Endodermal cell (in vitro differentiated cells): ENCODE measurements at places on chromosomes 5 and 9. TPM values are rescaled to one million over a fixed set of nuclear protein-coding genes. Genes with fewer than 3 reads are reported as not detected.

- no peak for DNase-seq
These were observed 520 bp upstream of the DHFR start for GRCh38 chr5:80655231-80655774.

DNA sequence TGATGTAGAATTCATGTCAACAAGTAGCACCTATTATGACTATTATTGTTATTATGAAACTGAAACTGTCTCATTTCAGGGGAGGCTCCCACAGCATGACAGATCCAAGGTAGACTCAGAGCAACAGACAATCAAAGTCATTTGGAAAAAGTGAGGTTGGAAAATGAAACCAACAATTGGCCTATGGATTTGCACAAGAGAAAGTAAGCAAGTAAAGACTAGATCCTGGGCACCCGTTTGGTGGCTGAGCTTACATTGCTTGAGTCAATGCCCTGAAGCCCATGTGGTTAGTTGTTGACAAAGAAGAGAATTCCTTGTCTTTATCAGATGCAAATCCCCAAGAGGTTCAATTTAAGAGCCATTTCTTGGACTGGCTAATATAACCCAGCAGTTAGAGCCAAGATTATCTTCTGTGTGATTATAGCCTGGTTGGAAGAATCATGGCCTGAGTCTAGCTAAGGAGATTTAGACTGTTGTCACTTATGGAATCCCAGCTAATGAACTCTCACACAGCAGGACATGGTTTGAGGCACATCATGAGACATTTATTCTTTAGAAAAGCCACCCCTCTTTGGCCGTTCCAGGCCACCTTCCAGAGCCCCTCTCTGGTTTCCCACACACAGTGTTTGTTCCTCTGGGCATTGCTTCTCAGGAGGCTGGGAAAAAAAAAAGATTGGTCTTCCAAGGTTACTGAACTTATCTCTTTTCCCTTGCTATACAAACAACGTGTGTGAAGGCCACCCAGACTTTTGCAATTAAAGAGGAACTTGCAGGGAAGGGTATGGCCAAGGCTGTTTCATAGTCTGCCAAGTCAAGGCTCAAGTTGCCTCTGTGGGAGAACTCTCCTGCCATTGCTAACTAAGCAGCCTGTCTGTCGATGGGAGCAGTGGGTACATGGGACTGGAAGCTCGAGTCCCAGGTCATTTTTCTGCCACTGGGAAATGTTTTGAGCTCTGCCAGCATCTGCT is 399.5 kb downstream of the ENC1 start:
- DNase-seq: peak; percentile 57

Gene FOXD4L5
- total RNA-seq: 0.15 TPM in 1 of 3 replicates, not detected in the others

DNA sequence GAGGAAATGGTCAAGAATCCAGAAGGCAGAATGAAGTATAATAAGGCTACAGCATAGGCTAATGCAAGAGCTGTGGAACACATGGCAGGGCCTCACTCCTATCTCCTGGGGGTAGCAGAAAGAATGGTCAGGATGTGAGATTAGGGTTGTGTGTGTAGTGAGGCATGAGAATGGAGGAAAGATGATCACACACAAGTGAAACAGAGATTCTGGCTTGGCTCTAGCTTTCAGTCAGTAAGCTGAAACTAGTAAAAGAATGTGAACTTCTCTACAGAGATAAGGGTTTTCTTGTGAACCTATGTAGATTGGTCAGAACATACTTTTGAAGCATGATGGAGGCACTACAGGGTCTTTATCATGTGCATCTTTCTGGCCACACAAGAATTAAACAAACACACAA is 298.8 kb downstream of the ASTN2 start:
- DNase-seq: no peak

Gene TMEM252
- total RNA-seq: not detected in 3 replicates

DNA sequence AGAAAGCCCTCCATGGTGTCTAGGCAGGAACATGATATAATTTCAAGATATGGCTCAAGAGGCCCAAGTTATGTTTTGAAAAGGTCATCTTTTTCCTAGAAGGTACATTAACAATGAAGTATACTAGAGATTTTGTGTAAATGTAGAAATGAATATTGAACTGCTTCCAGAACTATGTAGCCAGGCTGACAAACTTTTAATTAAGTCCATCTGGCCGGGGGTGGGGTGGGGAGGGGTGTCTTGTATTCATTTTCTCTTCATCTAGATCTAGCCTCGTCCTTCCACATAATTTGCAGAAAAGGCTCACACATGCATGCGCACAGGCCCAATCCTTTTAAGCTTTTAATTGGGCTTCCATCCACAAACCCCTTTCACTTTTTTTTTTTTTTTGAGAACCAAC is 323.3 kb downstream of the ARL15 start:
- no peak for DNase-seq

GRCh38 chr5:146788898-146789297 is 89.7 kb downstream of the PPP2R2B start:
- peak; percentile 78 for DNase-seq

Gene SPINK6
- not detected in 2 replicates for total RNA-seq

Gene LCN2
- total RNA-seq: not detected in 3 replicates

Gene PCDHB13
- total RNA-seq: 2.9 and 3.3 TPM in 2 replicates

- DNase-seq: no peak
These were observed 460.8 kb downstream of the TAF11L14 start for GRCh38 chr5:18095061-18095460.

GRCh38 chr5:102819634-102820033 is 64.5 kb downstream of the PAM start:
- DNase-seq: no peak

Gene SCGB3A1
- total RNA-seq: 0.57 TPM in 1 of 2 replicates, not detected in the other

DNA sequence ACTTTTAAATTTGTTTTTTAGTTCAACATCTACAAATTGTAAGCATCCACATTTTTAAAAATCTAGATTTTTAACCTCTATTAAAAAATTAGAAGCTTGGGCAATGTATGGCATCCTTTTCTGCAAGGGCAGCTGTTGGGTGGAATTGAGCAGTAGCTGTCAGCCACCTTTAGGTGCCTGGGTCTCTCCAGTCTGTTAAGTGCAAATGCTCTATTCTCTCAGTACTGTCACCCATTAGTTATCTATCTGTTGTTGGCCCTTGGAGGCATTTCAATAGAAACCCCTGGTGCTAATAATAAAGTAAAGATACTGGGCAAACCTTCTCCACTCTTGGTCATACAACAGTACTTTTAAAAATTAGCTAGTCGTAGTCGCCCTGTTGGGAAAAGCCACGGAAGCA is 63.6 kb downstream of the PIP5K1B start:
- no peak for DNase-seq

DNA sequence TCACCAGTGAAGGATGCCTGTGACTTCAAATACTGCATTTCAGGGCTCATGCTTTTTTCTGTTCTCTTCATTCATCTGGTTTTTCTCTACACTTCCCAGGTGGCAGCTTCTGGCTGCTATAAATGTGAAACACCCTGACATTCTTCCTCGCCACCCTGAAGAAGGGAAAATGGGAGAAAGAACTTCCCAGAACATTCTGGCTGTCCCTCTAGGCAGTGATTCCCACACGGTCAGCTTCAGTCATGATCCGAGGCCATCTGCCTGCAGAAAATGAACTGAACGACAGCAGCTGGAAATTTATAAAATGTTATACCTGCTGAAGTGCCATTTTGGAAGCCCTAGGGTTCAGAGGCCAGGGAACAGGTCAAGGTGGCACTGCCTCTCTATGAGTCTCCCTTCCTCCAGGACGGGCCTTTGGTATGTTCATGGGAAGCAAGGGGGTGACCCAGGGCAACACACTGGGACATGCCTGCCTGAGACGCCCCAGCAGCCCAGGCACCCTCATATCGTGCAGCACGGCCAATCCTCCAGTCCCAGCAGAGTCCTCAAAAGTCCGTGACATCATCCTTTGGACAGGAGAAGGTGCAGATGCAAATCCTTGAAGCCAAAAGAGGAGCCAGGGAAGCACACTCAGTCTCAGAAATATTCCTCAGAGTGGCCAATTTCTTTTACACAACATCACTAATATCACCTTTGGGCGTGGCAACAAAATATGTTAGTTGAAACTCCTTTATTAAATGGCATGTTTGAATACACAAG is 107.1 kb downstream of the SEMA5A start:
- DNase-seq: no peak

DNA sequence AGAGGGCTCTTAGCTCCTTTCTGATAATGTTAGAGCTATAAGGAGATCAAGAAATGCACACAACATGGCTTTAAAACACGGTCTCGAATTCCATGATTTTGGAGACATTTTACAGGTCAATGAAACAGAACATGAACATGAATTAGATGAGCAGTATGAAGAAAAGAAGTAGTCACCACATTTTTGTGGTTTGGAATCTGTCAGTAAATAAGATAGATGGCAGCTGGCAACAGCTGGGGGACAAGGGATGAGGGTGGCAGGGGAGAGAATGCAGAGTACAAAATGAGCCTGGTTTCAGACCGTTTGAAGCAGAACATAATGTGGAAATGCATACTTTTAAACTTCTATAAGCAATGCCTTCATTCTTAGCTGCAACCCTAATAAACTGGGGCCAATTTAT is 107.1 kb downstream of the OXCT1 start:
- DNase-seq: no peak

GRCh38 chr9:20256284-20256948 is 365.9 kb downstream of the MLLT3 start:
- no peak for DNase-seq

DNA sequence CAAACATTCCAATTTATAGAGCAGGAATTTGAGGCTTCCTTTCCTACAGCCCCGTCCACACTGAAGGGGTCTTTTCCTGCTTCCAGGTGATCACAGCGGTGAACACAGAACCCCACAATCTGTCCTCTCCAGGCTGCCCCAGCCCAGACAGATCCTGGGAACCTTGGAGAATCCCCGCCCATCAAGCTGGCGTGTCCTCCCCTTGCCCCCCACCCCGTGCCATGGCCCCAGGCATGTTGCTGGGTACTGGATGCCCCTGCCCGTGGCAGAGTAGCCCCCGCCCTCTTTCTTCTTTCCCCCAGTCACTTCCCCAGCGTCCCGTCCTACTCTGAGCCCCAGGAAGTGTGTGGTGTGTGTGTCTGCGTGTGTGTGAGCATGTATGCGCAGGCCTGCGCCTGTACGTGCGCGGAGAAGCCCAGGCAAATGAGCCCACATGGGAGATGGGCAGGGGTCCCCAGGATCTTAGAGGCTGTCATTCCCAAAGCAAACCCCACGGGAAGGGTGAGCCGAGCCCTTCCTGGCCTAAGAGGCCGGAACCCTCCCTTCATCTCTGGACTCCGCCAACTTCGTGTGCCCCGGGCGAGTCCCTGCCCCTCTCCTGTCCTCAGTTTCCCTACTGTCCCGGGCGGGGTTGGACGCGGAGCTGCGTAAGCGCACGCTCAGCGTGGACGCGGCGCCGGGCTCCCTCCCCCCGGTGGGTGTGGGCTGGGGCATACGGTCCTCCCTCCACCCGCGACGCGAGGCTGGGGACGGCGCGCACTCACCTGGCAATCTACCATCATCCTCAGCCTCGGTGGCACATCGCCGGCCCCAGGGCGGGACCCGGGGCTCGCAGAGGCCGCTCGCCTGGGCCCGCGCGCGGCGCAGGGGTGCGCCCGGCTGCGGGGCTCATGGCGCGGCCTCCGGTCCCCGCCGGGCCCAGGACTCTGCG is 15.2 kb downstream of the GBGT1 start:
- peak; percentile 68 for DNase-seq

- DNase-seq: no peak
These were observed 48.4 kb upstream of the EPB41L4B start for GRCh38 chr9:109369285-109369684.

- no peak for DNase-seq
These were observed 50.9 kb downstream of the ZNF474 start for GRCh38 chr5:122180146-122180712.

DNA sequence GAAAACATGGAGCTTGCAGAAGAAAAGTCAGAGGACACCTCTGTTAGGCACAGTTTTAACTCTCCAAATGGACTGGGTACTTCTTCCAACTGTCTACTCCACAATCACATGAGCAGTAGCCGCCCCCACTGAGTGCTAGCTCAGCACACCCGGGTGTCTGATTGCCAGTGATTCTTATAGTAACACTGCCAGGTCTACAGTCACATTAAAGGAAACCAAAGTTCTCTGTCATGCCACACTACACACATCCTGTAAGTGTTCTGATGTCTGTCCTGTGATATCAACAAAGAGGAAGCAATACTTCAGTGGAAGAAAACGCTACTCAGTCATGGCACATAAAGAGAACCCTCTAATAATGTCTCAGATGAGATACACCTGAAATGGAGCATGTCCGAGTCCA is at the start of gene HAVCR2:
HAVCR2 (minus strand) TSS at position 69 of the 400 bp plus-strand sequence; CDS start at position 8, 61 bp downstream.
- DNase-seq: no peak

Gene PCA3
- not detected in 2 replicates for total RNA-seq

DNA sequence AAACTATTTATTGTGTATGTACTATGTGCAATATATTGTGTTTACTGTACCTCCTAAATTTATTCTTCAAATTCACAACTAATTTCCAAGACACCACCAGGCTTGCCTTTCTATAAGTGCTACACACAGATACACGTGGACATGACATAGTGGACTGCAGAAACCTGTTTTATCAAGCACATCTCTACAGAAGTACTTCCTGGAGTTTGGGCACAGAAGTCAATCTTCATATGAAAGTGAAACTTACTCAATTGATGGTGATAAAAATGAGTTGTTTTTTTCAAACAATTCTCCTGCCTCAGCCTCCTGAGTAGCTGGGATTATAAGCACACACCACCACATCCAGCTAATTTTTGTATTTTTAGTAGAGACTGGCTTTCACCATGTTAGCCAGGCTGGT is 57.6 kb downstream of the NLN start:
- DNase-seq: no peak

Gene RNF145
- total RNA-seq: 50.4 to 61.4 TPM (median 60.5 TPM) in 3 replicates

DNA sequence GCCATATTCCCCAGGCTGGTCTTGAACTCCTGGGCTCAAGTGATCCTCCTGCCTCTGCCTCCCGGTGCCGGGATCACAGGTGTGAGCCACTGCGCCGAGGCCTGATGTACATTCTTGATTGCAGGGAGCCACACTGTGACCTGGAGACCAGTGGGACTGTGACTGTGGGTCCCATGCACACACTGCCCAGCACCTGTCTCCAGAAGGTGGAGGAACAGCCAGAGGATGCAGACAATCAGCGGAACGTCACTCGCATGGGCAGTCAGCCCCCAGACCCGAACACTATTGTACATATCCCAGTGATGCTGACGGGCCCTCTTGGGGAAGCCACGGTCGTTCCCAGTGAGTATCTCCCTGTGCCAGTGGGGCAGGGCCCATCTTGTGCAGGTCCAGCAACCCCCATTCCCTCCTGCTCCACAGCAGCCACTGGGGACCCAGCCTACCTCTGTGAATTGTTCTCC is 147.3 kb downstream of the CACNA1B start:
- no peak for DNase-seq

Gene SLC6A18
- total RNA-seq: not detected in 2 replicates

Gene FGF10
- total RNA-seq: 0.44 to 3.6 TPM (median 0.55 TPM) in 3 replicates

Gene POLR1E
- total RNA-seq: 17.0 to 25.6 TPM (median 25.2 TPM) in 3 replicates

GRCh38 chr9:134778841-134779411 is 101.7 kb upstream of the FCN2 start:
- peak; percentile 93 for DNase-seq

- no peak for DNase-seq
These were observed 41.6 kb upstream of the SLC12A7 start for GRCh38 chr5:1153428-1153827.
